ENCODE measurements at places on chromosomes 6 and 20.

DNA sequence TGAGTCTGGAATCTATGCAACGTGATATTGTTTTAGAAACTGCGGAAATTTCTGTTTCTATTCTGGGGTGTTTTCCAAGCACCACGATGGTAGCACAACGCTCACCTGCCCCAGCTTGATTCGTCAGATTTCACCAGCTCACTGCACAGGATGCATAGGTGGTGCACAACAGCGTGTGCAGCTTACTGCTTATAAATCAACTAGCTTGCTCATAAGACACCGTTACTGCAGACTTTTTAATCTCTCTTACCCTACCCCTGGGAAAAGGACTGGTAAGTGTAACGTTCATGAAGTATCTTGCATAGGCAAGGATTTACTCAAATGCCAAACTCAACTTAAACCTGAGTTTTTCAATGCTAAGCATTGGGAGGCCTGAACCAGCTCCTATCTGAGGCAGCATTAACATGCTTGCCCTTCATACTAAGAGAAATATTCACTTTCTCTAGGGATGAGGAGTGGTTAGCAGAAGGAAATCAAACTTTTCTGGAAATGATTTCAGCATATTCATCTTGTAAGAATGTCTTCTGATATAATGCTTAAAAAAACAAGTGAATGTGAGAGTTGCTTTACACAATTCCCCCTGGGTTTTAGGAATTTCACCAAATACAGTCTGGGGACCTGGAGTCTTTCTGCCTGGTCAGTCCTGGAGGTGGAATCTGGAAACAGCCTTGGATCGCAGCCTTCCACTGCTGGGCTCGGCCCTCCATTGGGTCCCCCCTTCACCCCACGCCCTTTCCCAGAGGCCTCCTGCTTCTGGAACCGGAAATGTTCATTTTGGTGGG, 100.6 kb downstream of the DACT2 start:
- no peak for DNase-seq

- DNase-seq, result no peak
Observed at GRCh38 chr6:160832422-160832821, 130.4 kb downstream of the PLG start.

- no peak for DNase-seq
Observed at GRCh38 chr20:1891263-1892118, 3.7 kb upstream of the SIRPA start.

DNA sequence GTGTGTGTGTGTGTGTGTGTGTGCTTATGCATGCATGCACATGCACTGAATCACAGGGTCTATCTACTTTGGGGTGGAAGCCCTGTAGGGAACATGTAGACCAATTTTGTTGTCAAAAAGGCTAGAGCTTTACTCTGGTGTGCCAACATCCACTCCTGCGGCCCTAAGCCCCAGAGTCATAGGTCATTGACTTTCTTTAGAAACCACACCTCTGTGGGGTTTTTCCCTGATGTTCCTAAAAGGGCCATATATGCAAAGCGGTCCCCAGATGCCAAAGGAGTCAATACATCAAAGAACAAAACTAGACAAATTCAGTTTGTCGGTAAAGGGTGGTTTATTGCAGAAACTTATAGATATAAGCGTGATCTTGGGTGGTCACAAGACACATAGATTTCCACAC, 29.8 kb upstream of the SLC2A12 start:
- DNase-seq, result no peak

GRCh38 chr6:26372308-26373144, 7.5 kb downstream of the BTN3A2 start:
- no peak for DNase-seq

DNA sequence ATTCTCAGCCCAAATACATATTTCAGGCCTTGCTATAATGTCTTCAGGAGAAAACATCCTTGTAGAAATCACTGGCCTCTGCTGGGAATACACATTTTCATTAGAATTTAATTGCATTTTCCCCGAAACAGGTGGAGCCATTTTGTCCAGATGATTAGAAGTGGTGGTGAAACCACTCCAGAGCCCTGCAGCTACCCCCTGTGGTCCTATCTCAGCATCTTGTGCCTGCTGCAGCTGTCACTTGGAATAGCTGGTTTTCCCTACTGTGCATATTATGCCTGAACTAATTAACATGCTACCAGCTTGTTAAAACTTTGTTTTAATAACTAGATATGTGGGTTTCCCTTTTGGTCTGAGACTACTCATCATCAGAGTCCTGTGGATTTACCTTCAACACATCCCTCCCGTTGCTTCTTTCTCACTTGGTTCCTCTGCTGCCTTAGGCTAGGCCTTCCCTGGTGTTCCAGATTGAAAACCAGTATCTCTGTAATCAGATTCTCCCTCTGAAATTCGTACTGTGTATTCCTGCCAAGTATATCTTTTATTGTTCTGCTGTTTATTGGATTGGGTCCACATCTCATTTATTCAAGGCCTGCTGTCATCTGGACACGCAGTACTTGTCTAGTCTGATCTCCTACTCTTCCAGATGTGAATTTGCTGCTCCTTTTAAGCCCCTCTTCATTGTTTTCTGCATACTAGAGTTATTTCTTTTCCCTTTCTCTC, 15.2 kb downstream of the DNAH8 start:
- DNase-seq, result no peak

- no peak for DNase-seq
Observed at GRCh38 chr6:29797135-29797534, 30.5 kb upstream of the HLA-G start.

DNA sequence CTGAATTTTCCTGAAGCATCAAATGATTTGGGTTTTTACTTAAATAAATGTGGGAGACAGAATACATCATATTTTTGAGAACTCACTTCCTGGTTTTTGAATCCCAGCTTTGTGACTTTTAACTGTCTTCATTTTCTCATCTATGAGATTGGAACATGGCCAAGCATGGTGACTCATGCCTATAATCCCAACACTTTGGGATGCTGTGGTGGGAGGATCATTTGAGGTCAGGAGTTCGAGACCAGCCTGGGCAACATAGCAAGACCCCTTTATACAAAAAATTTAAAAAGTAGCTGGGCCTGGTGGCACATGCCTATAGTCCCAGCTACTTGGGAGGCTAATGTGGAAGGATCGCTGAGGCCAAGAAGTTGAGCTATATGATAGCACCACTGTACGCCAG, 122.3 kb downstream of the QKI start:
- DNase-seq, result no peak
